Activated naive CD4-positive, alpha-beta T cell treated with anti-CD3 and anti-CD28 coated beads, Interleukin-2, amount 50 U/mL, for 16 hours (primary cell): ENCODE measurements at places on chromosomes 1 and 21.

DNA sequence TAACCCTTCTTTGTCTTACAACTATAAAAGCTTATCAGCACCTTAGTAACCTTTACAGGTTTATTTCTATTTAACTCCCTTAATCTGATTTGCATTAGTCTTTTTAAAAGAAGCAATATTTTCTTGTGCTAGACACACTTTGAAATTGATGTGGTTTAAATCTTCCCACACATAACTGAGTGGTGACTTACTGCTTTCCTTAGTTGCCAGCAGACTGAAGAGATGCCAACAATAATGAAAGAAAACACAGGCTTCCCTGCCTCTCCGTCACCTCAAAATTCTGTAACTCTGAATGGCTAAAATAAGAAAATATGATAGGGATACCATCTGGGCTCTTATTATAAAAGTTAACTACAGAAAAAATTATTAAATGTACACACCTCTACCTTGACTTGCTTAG lies 196.8 kb downstream of the PTBP2 start:
- no peak for DNase-seq

GRCh38 chr1:156627313-156627880 lies 8.2 kb downstream of the HAPLN2 start:
- peak; percentile 37 for DNase-seq

GRCh38 chr1:98253145-98253544 lies 332.3 kb upstream of the DPYD start:
- no peak for DNase-seq

GRCh38 chr1:86696522-86696921 lies 7.9 kb upstream of the SH3GLB1 start:
- DNase-seq = no peak

DNA sequence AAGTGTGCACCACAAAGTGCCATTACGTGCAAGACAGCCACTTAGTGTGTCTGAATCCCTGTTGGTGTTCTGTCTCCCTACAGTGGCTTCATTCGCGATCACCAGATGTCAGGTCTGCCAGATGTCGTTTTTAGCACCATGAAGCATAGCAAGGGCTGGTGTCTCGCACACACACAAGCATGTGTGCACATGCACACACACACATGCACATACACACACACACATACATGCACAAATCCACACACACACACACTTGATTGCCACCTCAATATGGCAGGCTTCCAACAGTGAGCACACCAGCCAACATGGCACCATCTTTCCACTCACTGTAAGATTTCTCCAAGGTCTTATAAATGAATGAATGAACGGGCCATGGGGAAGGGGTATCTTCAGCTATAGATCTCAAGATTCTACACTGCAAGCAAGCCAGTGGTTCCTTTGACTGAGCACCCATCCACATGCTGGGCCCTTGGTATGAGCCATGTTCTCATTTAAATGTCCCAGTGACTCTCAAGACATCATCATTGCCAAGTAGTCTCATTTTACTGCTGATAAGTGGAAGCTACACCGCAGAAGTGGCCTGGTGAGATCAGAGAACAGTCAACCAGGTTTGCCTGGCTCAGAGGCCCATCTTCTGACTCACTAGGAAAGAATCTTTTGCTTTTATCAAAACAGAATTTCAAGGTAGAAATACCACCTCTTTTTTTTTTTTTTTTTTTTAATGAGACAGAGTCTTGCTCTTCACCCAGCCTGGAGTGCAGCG lies 84.9 kb downstream of the SIM2 start:
- DNase-seq = no peak

- no peak for DNase-seq
Observed at GRCh38 chr1:110356379-110356778, 17.2 kb downstream of the RBM15 start.

- DNase-seq = no peak
Observed at GRCh38 chr1:59574085-59574484, 240.7 kb upstream of the HOOK1 start.

DNA sequence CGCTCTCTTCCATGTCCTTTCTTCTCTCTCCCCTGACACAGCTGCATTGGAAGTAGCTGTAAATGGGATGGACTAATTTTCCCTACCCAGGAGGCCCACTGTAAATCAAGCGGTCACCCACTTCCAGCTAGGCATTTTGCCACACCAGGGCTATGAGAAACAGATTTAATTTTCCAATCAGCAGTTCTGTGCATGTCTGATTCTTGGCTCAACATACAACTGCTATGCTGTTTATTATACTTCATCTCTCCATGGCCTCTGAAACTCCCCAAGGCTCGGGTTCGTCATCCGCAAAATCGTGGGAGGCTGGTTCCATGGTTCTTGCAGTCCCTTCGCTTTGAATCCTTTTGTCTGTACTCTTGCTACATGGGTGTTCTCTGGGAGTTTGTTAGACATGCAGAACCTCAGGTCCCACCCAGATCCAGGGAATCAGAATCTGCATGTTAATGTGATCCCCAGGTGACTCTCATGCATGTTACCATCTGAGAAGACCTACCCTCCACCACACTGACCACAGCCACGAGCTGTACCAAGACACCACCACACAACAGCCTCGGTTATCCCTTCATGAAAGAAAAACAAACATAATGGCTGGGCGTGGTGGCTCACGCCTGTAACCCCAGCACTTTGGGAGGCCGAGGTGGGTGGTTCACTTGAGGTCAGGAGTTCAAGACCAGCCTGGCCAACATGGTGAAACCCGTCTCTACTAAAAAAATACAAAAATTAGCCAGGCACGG lies 190.5 kb downstream of the GABPA start:
- no peak for DNase-seq

- no peak for DNase-seq
Observed at GRCh38 chr1:3432306-3432705, 22.2 kb upstream of the ARHGEF16 start.

DNA sequence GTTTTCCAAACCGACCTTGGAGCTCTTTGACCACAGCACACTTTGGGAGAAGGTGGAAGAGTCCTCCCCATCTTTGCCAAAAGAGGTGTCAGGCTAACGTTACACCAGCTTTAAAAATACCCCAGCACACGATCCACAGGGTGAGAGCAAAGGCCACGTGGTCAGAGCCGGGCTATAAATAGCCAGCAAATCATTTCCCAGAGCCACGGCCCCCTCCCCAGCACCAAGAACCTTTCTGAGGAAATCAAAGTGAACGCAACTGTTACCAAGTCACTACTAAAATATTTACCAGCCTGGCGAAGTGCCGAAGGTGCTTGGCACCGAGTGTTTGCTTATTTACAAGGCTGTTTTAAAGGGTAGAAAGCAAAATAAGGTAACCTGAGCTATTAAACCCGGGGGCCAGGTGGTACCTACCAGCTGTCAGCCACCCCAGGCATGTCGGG lies 72.4 kb downstream of the CASZ1 start:
- no peak for DNase-seq

DNA sequence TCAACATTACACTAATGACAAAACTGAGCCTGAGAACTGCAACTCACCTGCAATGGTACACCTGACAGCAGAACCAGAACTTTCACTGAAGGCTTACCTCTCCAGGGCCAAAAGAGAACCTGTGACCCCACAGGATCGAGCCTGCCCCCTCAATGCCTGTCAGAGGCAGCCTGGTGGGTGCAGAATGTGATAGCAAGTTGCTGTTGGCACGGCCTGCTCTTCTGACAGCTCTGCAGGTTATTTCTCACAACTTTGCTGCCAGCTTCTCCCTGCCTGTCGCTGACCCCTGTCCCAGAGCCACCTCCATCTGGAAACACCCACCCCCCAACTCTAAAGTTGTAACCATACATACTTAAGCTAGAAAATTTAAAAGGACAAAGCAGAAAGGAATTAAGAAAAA lies 35.2 kb downstream of the HIVEP3 start:
- no peak for DNase-seq

GRCh38 chr1:99590578-99591209 lies 55.2 kb upstream of the PALMD start:
- DNase-seq = no peak

- DNase-seq = no peak
Observed at GRCh38 chr1:89487972-89488371, 36.7 kb upstream of the LRRC8B start.

DNA sequence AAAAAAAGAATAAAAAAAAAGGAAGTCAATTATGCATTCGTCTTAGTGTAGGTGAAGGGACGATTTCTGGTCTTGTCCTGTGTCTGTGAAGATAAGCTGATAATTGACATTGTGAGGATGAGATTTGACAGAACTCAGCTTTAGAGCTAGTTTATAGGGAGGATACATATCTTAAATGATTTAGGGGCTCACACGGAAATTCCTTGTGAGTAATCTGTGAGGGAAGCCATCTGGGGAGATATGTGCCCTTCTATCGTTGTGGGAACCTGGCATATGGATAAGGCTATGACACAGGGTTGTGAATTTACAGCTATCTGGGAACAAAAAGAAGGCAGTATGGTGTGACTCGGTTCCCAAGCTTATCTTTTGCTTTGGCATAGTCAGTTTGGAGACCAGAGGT lies 71.1 kb downstream of the RABGAP1L start:
- no peak for DNase-seq

DNA sequence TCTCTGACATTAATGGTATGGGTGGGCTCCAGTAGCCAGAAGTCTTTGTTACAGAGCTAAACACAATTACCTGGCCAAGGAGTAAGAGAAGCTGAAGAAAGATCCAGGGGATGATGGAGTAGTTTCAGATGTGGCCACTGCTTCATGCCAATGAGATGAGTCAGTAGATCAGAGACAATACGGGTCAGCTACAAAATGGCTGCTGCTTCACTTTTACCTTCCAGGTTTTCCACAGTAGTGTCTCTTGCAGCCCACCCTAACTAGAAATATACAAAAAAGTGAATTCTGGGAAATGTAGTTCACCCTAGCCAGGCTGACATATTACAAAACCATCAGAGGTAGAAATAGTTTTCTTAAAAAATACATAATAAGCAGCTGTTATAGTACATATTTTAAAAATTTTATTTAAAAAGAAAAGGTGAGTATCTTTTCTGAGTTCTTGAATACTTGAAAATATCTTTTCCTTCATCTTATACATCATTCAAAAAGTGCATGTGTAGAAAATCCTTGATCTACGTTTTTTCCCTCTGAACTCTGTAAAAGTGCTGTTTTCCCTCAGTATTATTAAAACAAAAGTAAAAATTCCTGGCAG lies 36.1 kb downstream of the LRIF1 start:
- no peak for DNase-seq

DNA sequence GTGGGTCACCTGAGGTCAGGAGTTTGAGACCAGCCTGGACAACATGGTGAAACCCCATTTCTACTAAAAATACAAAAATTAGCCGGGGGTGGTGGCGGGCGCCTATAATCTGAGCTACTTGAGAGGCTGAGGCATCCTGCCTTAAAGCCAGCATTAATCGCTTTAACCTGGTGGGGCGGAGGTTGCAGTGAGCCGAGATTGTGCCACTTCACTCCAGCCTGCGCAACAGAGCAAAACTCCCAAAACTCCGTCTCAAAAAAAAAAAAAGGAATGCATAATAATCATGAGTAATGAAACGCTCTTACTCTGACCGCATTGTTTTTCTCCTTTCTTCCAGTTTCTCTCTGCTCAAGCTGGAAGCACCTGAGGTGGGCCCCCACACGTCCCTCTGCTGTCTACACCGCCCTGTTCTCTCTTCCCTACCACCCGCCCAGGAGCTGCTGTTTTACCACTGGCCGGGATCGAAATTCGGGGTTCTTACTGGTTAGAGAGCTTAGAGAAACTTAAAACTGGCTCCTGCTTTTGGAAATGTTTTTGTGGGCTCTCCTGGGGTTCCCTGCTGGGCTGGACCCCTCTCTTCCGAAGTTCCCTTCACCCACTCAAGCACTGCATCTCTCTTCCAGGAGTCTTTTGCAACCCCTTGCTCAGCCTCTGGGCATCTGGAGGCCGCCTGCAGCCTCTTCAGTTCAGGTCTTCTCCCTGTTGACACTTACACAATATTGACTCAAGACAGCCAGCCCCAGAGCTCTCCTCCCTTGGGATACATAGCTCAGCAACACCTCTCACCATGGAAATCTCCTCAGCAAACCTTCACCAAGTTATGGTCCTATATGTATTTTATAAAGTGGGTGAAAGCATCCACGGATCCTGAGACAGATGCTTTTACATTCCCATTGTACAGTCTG lies 62.5 kb downstream of the FAM163A start:
- DNase-seq = no peak

DNA sequence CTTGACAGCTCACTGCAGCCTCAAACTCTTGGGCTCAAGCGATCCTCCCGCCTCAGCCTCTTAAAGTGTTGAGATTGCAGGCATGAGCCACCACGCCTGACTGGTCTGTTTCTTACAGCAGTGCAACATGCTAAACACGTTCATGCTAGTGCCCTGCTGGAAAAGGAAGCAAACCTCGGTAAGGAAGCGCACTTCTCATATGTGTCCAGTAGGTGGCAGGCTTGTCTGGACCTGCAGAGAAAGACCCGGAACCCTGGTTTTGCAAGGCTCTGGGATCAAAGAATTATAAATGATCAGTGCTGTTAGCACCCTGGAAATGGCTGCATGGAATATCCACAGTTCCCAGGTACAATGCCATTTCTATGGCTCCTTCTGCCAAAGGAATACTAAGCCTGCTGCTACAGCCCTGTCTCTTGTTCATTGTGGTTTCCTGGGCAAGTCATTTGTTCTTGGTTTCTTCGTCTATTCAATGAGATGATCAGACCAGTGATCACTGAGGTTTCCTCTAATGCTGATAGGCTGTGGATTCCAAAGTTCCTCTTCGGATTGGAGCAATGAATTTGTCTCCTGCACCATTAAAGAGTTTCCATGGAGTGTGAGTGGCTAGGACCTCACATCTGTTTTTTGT lies 15.9 kb downstream of the RNU5D-1 start:
- DNase-seq = peak; percentile 58

DNA sequence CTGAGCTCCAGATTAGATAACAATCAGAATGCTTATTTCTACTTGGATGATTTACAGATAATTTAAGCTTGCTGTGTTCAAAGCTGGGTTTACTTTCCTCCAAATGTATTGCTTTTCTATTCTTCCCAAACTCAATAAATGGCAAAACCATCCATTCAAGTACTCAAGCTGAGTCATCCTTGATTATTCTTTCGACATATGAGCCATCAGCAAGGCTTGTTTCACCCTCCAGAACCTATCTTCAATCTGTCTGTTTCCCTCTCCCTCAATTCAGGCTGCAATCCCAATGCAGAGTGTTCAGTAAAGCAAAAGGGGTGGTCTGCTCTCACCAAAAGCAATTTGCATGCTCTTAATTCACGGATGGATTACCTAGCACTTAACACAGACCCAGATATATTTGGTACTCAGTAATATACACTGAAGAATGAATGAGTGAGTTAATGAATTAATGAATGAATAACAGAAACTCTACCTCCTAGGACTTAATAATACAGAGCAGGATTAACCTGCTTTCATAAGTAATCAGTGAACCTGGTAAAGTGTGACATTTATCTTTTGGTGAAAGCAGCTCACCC lies 41.9 kb downstream of the DDR2 start:
- DNase-seq = no peak

- DNase-seq = no peak
Observed at GRCh38 chr1:233442026-233442780, 114.7 kb downstream of the MAP3K21 start.
